Stimulated activated CD4-positive, alpha-beta T cell treated with anti-CD3 and anti-CD28 coated beads, Interleukin-1b, Interleukin-23, amount 100 ng/mL, for 24 hours (primary cell): ENCODE measurements at places on chromosomes 1 and 21.

GRCh38 chr1:94807742-94808491 lies 12.2 kb upstream of the SLC44A3 start:
- no peak for DNase-seq

GRCh38 chr1:210663730-210664573 lies 335.2 kb downstream of the HHAT start:
- no peak for DNase-seq

DNA sequence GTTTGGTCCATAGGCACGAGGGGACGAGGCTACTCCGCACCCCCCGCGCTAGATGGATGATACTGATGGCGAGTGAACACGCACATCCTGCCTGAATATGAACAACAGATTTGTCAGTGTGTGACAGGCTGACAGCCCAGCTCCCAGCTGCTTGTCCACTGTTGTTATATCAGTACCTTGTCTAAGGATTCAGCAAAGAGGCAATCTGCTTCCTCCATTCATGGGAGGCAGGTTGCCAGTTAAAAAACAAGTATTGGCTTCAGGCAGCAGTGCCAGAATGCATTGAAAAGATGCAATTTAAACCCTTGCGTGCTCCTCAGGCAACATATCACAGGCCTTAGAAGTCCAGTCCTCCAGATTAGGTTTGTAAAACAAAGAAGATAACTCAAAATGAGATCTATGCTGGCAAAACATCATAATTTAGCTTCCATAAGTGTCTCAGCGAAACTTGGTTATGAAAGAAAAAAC lies 223.3 kb downstream of the GPATCH2 start:
- DNase-seq: no peak

DNA sequence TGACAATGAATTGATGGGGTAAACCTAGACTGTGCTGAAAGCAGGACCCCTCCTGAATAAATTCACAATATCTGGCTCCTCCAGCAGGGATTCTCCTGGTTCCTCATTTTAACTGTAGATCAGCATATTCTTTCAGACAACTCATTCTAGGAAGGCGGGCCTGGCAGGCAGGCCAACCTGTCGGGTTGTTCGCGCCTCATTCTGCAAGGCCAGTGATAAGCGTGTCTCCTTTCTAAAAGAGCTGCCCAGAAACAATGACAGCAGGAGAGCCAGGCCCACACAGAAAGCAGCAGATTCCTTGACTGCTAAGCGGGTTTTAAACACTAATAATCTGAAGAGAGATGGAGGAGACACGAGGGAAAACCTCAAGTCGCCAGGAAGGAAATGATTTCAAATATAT lies 70.0 kb downstream of the NTPCR start:
- DNase-seq: no peak

- DNase-seq: no peak
These were observed 30.0 kb downstream of the MFSD2A start for GRCh38 chr1:39984951-39985350.

GRCh38 chr1:86191958-86192357 lies 35.4 kb upstream of the COL24A1 start:
- no peak for DNase-seq

DNA sequence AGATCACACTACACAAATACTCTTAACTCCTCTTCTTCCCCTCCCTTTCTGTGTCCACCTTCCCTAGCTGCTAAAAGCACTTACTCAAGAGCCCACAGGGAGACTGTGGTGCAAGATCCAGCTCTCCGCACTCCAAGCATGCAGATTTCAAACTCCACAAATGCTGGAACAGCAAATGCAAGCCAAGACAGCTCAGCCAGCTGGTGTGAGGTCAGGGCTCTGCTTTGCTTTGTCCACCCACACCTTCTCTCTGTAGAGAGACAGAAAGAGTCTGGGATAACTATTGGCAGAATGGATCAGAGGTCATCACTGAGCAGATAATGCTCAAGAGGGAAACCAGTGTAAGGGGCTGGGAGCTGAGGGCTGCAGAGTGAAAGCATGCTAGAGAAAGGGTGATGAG lies 45.2 kb upstream of the DPT start:
- no peak for DNase-seq

DNA sequence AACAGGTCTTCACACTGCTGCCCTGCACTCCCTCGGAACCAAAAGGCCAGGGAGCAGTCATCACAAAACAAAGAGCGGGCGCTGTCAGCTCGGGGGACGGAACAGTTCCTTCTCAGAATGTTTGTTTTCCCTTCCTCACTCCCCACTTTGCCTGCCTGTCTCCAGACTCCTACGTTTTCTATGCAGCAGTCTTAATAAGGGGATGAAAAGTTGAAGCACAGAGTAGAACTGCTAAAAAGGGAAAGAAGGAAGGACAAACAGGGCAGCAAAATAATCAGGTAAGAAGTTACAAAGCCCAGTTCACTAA lies 738 bp upstream of the GPR161 start:
- no peak for DNase-seq
